ENCODE measurements at places on chromosomes 3 and 15. TPM values are rescaled to one million over a fixed set of nuclear protein-coding genes. Genes with fewer than 3 reads are reported as not detected.

NMB gene
- total RNA-seq = 3.5 TPM

SLC28A2 gene
- total RNA-seq = not detected

WDR49 gene
- total RNA-seq = not detected

THOC7 gene
- total RNA-seq = 106 TPM

EXOSC7 gene
- total RNA-seq = 93.6 TPM

DUOXA2 gene
- not detected for total RNA-seq

ZPLD1 gene
- total RNA-seq = not detected

ARL8B gene
- 51.0 TPM for total RNA-seq

CYP8B1 gene
- total RNA-seq = not detected

GPR171 gene
- total RNA-seq = 191 TPM

RETNLB gene
- total RNA-seq = not detected

VIPR1 gene
- 0.69 TPM for total RNA-seq

BCHE gene
- total RNA-seq = not detected

MORC1 gene
- total RNA-seq = not detected

- no peak overlapping the region for H3K27ac ChIP-seq
- no peaks in the 10 kb centered on the region for H3K4me1 ChIP-seq
- no peaks in the 10 kb centered on the region for H3K27me3 ChIP-seq
These were observed 178.4 kb downstream of the TBC1D2B start for GRCh38 chr15:77898811-77899730.

DNA sequence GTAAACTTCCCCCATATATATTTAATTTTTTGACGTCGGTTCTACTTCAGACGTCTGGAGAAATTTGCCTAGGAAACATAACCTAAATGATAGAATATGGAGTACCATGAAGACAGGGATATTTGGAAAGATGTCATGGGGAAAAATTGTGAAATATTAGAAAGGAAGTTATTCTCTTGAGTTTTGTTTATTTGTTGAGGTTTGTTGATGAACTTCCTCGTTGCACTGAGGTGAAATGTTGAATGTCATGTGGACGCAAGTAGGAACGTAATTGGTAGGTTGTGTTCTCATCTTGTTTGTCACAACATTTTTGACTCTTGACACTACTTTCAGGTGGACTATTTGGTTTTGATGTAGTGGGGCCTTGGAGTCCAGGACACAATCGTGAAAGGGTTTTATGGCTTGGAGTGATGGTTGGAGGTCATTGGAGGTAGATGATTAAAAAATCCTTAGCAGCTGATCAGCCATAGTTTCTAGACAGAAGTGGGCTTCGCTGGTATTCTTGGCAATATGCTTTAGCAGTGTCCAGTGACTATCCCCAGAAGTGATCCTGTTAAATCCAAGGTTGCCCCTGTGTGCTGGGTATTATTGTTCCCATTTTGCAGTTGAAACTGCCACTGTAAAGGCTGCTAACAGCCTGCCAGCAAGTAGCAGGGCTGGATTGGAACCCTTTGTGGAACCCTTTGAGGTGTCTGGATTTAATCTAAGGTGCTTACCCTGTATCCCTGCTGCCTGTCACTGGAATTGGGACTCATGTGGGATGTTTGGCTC lies 1.5 kb downstream of the ABHD5 start:
- H3K4me3 ChIP-seq = peak overlapping the region; percentile 92
- H3K36me3 ChIP-seq = peaks cover 5% of the 10 kb centered on the region
- peaks cover 49% of the 10 kb centered on the region for H3K4me1 ChIP-seq
- H3K27me3 ChIP-seq = peaks cover 2% of the 10 kb centered on the region
- peak overlapping the region; percentile 13 for H3K27ac ChIP-seq
- DNase-seq = no peak

GRCh38 chr3:19945534-19945933 lies 1.4 kb upstream of the RAB5A start:
- H3K27me3 ChIP-seq = no peaks in the 10 kb centered on the region
- H3K27ac ChIP-seq = peak overlapping the region; percentile 14
- H3K36me3 ChIP-seq = peaks cover 2% of the 10 kb centered on the region
- no peak for DNase-seq
- H3K4me1 ChIP-seq = peaks cover 35% of the 10 kb centered on the region
- peak overlapping the region; percentile 92 for H3K4me3 ChIP-seq

DNA sequence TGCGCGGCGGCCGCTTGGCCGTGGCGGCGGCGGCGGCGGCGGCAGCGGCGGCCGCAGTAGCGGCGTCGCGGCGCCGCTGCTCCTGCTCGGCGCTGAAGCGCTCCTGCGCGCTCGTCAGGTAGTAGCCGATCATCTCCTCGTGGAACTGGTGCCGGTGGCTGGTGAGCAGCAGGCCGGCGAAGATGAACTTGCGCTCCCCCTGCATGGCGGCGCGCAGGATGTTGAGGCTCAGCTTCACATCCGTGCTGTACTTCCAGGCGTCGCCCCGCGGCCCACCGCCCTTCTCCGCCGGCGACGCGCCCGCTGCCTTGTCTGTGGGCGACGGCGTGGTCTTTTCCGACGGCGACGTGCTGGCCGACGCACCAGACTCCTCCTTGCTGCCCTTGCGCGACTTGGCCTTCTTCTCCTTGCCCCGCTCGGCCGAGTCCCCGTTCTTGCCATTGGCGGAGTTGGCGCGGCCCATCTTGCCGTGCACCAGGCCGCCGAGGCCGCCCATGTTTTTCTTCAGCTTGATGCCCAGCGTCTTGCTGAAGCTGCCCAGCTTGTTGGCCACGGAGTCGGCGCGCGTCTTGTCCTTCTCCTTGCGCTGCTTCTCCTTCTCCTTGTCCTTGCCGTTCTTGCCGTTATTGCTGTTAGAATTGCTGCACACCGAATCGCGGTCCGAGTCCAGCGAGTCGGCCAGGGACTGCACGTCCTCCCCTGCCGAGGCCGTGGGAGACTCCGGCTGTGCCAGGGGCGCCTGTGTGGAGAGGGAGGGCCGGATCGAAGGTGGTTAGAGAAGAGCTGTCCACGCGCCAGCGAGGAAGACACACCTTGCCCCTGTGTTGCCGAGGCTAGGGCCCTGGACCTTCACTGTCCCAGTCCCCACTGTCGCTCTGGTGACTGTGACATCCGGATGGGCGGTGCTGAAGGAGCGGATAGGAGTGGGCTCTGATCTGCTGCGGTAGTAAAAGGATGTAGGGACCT lies 157.6 kb downstream of the KLF13 start:
- H3K4me3 ChIP-seq = peak overlapping the region; percentile 90
- peak overlapping the region; percentile 90 for H3K27ac ChIP-seq
- peaks cover 26% of the 10 kb centered on the region for H3K36me3 ChIP-seq
- peaks cover 2% of the 10 kb centered on the region for H3K27me3 ChIP-seq
- peaks cover 74% of the 10 kb centered on the region for H3K4me1 ChIP-seq

GRCh38 chr15:33852094-33852493 lies 116.2 kb upstream of the CHRM5 start:
- peaks cover 2% of the 10 kb centered on the region for H3K27me3 ChIP-seq
- no peak overlapping the region for H3K27ac ChIP-seq
- H3K4me3 ChIP-seq = no peak overlapping the region
- DNase-seq = no peak

DNA sequence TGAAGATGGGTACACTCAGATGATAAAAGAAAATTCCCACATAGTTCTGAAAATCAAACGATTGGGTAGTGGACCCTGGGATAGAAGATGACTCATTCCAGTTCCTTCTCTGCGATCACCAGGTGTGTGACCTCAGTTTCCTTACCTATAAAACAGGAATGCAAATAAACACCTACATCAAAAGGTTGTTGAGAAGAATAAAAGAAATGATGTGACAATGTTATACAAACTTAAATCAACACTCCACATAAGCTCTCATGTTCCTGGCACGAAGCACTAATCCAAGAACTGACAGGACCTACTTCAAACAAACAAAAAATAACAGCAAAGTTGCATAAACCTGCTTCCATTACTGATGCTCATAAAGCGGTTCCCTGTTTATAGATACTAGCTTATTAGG lies 69.2 kb downstream of the RORA start:
- H3K27me3 ChIP-seq = peaks cover 33% of the 10 kb centered on the region
- H3K4me3 ChIP-seq = no peak overlapping the region
- H3K27ac ChIP-seq = no peak overlapping the region
- no peaks in the 10 kb centered on the region for H3K4me1 ChIP-seq

GRCh38 chr3:187064210-187065115 lies 74.8 kb downstream of the RPL39L start:
- H3K36me3 ChIP-seq = peaks cover 55% of the 10 kb centered on the region
- no peaks in the 10 kb centered on the region for H3K27me3 ChIP-seq
- H3K27ac ChIP-seq = peak overlapping the region; percentile 76
- DNase-seq = no peak
- peaks cover 67% of the 10 kb centered on the region for H3K4me1 ChIP-seq

DNA sequence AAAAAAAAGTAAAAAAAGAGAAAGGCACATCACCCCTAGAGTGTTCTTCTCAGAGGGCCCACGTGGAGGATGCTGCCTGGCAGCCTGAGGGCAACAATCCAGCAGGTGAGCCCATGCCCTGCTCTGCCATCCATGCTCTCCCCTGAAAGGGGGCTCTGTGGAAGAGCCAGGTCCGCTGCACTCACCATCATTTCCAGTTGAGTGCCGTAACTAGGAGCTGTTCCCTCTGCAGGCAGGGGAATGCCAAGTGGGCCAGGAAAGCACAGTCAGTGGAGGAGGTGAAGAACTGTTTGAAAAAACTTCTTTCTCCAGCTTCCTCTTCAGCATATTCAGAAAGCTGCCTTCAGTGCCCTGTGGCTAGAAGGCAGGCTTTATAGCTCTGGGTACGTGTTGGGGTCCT lies 84.1 kb downstream of the ABHD5 start:
- no peak for DNase-seq
- H3K36me3 ChIP-seq = no peaks in the 10 kb centered on the region
- no peak overlapping the region for H3K27ac ChIP-seq
- H3K4me1 ChIP-seq = no peaks in the 10 kb centered on the region
- H3K27me3 ChIP-seq = peaks cover 2% of the 10 kb centered on the region

DNA sequence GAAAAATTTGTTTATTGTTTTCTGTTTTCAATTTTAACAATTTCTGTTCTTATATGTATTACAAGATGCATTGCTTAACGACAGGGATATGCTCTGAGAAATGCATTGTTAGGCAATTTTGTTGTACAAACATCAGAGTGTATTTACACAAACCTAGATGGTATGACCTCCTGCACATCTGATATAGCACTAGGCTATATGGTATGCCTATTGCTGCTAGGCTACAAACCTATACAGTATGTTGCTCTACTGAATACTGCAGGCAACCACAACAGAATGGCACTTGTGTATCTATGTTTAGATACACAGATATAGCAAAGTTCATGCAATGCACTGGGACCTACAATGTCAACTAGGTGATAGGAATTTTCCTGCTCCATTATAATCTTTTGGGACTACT lies 70.1 kb downstream of the SUCNR1 start:
- peaks cover 17% of the 10 kb centered on the region for H3K27me3 ChIP-seq
- no peaks in the 10 kb centered on the region for H3K36me3 ChIP-seq
- H3K4me1 ChIP-seq = no peaks in the 10 kb centered on the region
- H3K27ac ChIP-seq = no peak overlapping the region
- no peak for DNase-seq

- DNase-seq = no peak
- peaks cover 12% of the 10 kb centered on the region for H3K36me3 ChIP-seq
- no peaks in the 10 kb centered on the region for H3K27me3 ChIP-seq
- H3K27ac ChIP-seq = no peak overlapping the region
These were observed 43.1 kb downstream of the TNIK start for GRCh38 chr3:171417137-171417536.

DNA sequence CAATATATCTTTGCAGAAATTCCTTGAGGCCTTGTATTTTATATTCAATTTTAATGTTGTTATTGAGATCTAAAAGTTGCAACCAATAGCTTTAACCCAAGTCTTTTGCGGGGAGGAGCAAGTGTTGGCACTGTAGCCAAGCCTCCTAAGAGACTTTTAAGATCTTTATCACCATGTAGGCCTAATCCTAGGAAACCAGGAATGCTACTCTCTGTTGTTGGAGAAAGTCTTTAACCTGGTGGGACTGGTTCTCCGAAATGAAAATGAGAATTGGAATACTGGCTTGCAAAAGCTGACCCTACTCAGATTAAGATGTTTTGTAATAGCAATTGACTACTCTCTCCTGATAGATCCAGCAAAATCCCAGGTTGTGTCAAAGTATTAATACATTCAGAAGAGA lies 25.8 kb downstream of the SHC4 start:
- no peak for DNase-seq
- H3K36me3 ChIP-seq = peaks cover 16% of the 10 kb centered on the region
- no peak overlapping the region for H3K4me3 ChIP-seq
- no peaks in the 10 kb centered on the region for H3K27me3 ChIP-seq

DNA sequence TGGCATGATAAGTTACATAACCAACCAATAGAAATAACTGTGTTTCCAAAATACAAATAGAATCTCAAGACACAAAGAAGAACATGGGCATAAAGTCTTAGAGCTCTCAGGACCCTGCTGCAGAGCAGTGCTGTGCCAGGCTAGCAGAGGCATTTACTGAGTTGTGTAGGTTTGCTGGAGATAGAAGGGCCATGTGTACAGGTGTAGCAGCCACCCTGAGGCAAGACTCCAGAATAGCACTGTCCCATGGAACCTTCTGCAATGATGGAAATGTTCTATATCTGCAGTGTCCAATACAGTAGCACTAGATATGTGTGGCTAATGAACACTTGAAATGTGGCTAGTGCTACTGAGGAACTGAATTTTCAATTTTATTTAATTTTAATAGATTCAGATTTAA lies 267.0 kb upstream of the UMPS start:
- H3K4me3 ChIP-seq = no peak overlapping the region
- peaks cover 7% of the 10 kb centered on the region for H3K27me3 ChIP-seq
- no peaks in the 10 kb centered on the region for H3K36me3 ChIP-seq
- no peaks in the 10 kb centered on the region for H3K4me1 ChIP-seq
- no peak overlapping the region for H3K27ac ChIP-seq

- peaks cover 3% of the 10 kb centered on the region for H3K27me3 ChIP-seq
- no peaks in the 10 kb centered on the region for H3K36me3 ChIP-seq
- DNase-seq = no peak
- H3K4me3 ChIP-seq = no peak overlapping the region
These were observed 265.1 kb downstream of the THSD4 start for GRCh38 chr15:71380345-71380744.

DNA sequence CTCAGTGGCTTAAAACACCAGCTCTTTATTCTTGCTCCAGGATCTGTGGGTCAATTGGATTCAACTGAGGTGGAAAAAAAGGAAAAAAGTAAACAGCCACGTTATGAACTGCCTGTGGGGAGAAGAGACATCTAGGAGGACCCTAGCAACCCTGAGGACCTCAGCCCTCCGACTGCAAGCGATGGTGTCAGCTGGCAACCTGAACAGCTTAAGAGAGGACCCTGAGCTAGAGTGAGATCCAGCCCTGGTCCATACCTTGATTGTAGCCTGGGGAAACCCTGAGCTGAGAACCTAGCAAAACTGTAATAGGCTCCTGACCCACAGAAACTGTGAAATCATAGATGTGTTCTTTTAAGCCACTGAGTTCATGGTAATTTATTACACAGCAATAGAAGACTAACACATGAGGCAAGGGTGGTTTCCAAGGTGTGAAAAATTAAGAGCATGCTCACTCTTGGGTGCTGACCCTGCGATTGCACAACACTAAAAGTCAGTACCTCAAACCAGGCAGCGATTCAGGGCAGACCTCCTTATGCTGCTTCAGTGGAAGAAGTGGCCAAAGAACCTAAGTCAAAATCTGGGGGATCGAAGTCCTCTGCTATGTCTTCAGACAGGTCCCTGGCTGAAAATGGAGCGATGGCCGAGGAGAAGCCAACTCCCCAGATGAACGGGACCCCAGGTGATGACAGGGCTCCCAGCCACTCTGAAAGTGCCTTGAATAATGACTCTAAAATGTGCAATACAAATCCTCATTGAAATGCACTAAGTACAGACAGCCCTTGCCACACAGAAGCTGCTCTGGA lies 57.7 kb downstream of the GASK1A start:
- no peak for DNase-seq
- H3K27ac ChIP-seq = no peak overlapping the region
- H3K36me3 ChIP-seq = no peaks in the 10 kb centered on the region
- H3K4me3 ChIP-seq = no peak overlapping the region
- H3K27me3 ChIP-seq = peaks cover 3% of the 10 kb centered on the region

Data from activated T-helper 1 cell treated with anti-CD3 and anti-CD28 coated beads, Interleukin-12 subunit alpha, Interleukin-12 subunit beta, Interleukin-2, Interleukin-4 antibody, amounts not matched to agents 30 ng/mL and 10 ng/mL and 1 ng/mL, durations not matched to agents 14 hours and 24 hours and 36 hours (primary cell).